Natural killer cell treated with Interleukin-12 subunit alpha and Interleukin-12 subunit beta and Interleukin-15 and Interleukin-18, amount 100 ng/mL, for 72 hours (primary cell): ENCODE measurements at places on chromosomes 2 and 18.

GRCh38 chr2:186423481-186423880 lies 62.6 kb upstream of the ZC3H15 start:
- DNase-seq = no peak

GRCh38 chr2:99942561-99943347 lies 199.6 kb downstream of the AFF3 start:
- DNase-seq = no peak

DNA sequence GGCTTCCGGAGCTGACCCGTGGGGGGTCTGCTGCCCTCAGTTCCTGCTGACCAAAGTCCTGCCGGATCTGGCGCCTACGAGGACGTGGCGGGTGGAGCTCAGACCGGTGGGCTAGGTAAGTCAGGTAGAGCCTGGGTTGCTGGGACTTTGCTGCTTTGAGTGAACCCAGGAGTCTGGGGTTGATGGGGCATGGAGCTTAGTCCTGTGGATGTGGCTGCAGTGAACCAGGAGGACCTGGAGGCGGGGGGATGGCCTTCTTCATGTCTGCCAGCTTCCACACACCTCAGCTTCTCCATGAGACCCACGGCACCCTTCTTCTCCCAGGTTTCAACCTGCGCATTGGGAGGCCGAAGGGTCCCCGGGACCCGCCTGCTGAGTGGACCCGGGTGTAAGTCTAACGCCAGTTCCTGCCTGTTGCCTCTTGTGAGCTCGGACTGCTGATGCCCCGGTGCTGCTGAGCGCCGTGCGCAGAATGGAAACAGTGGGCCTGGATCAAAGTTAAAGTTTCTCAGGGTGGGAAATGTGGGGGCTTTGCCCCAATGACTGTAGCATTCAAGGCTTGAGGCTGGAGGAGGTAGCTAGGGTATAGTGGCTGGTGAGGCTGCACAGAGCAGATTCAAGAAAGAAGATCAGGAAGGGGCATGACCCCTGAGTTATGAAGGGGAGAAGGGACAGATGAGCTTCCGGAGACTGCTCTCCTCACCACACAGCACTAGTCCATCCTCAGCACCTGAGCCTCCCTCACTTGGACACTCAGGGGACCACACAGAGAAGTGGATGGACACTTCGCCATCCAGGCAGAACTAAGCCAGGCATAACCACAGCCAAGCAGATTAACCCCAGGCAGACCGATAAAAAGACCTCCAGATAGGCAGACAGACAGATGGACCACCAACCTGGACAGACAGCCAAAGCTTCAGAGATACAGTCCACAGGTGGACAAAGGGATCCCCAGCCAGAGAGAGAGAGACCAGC lies 17.3 kb downstream of the PTPN18 start:
- DNase-seq = no peak

DNA sequence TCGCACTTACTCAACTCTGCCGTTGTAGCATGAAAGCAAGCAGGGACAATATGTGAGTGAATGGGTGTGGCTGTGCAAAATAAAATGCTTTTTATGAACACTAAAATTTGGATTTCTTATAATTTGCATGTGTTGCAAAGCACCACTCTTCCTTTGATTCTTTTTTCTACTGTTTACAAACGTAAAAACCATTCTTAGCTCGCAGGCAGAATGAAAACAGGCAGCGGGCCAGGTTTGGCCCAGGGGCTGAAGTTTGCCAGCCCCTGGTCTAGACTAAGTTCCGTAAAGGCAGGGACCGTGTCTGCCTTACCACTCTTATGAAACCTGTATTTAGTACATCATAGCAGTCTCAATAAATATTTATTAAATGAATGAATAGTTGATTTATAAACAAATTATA lies 83.7 kb upstream of the SPATS2L start:
- DNase-seq = no peak

DNA sequence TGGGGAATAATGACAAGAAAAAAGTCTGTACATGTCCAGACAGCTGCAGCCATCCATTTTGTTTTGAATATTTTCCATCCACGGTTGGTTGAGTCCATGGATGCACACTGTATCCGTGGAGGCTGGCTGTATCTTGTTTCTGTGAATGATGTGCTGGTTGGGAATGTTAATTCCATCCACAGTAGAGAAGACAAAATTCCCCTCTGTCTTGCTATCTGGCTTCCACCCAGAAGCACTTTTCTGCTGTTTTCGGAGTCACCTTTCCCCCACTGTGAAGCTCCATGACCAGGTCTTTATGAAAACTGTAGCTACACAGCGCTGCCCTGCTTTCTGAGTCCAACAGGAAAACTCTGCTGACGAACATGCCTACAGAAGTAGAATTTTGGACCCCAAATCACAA lies 122.3 kb downstream of the HRH4 start:
- no peak for DNase-seq

GRCh38 chr2:202221873-202222272 lies 16.5 kb downstream of the SUMO1 start:
- DNase-seq = no peak

GRCh38 chr2:166419616-166419934 lies 43.8 kb upstream of the SCN9A start:
- no peak for DNase-seq

DNA sequence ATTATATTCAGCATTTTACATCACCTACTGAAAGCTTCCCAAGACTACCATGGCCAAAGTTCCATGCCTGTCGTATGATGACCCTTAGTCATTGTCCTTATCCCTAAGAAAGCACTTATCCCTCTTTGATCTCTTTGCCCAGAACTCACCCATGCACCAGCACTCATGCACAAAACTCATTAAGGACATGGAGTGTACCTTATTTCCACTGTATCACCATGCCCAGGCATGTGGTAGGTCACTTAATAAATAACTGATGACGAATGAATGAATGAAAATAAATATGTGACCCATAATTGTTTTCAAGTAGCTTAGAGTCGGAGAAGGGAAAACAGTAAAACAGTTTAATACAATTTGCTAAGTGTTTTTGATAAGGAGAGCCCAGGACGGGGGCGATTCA lies 220.1 kb downstream of the IKZF2 start:
- no peak for DNase-seq

DNA sequence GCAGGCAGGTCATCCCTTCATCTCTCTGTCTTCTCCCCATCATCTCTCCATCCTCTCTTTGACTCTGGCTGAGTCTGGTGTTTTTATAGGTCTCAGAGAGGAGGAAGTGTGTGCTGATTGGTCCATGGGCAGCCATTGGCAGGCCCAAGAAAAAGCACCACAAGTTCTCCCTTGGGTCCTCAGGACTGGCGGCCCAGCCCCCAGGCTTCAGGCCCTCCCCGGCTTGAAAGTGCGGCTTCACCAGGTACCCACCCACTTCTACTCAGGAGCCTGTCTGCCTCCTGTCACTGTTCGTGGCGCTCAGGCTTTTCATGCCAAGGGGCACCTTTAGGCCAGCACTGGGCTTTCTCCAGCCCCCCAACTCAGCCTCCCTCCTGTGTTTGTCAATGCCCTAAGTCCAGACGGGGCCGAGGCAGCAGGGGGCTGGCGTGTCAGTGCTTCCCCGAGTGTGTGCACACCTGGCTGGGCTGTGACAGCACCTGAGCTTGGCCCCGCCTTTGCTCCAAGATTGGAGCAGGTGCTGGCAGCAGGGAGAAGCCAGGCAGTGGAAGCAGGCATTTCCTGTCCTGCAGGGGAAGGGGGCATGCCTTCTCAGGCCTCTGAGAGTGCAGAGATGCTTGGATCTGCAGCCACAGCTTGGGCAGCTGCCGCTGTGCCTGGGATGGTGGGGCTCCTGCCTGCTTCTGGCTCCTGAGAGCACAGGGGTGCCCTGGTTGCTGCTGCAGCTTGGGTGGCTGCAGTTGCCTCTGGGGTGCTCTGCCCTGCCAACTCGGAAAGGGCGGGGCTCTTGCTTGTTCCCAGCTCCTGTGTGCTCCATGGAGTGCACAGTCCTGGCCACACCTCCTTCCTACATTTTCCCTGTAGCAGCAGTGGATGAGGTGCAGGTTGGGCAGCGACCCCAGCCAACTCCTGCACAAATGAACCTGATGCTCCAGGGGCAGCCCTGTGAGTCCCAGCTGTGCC lies 34.1 kb downstream of the FBXO48 start:
- peak; percentile 55 for DNase-seq

- DNase-seq = no peak
These were observed 91.0 kb downstream of the PLB1 start for GRCh38 chr2:28586867-28587266.

DNA sequence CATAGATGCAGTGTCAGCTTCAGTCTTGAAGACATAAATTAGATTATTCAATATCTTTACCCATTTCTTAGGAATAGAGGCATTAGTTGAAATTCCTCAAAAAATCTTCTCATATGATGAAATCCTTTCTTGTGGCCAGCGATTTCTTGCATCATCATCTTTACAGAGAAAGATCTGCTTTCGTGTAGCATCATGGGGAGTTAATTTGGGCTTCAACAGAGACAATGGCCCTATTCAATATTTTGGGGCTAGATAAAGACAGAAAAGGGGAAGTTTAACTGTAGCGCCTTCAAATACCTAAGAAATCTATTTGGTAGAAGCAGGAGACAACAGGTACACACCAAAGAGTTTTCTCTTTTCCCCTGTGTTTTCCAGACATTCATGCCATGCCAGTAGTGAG lies 73.8 kb downstream of the TGFA start:
- no peak for DNase-seq

DNA sequence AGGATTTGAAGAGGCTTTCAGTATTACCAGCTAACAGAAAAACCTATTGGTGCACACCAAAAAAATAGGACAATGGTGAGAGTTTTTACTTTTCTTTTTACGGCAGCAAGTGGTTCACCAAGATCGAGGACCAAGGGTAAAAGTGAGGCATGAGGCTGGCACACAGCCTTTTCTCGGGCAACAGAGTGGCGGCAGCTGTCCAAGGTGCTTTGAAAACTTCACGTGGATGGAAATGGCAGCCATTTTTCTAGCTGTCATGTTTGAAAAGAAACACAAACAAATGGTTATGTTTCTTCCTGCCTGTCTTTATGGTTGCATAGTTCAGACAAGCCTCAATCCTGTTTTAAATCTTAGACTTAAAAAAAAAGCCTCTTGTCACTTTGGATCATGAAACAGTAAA lies 812.5 kb upstream of the CHAC2 start:
- no peak for DNase-seq

GRCh38 chr2:139165041-139165440 lies 384.9 kb upstream of the NXPH2 start:
- DNase-seq = no peak

GRCh38 chr2:221635949-221636348 lies 63.8 kb upstream of the EPHA4 start:
- no peak for DNase-seq

DNA sequence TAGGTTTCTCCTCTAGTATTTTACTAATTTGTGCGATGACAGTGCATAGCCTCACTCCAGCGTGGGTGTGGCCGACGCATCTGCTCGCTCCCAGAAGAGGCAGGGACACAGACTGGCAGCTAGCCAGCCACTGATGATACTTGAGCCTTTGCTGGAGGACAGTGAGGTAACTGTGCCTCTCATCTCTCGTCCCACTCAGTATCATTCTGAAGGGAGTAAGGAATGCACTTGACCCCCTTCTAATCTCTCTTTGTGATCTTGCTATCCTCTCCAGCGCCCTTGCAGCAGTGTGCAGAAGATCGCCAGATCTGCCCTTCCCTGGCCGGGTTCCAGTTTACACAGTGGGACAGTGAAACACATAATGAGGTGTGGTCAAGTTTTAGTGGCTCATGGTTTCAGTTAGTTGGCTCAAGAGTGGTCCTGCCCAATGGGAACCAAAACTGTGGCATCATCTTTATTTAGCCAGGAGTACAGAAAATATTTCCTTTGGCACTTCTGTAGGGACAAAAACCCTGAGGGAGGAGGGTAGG lies 17.5 kb downstream of the NCAPH start:
- DNase-seq = no peak

DNA sequence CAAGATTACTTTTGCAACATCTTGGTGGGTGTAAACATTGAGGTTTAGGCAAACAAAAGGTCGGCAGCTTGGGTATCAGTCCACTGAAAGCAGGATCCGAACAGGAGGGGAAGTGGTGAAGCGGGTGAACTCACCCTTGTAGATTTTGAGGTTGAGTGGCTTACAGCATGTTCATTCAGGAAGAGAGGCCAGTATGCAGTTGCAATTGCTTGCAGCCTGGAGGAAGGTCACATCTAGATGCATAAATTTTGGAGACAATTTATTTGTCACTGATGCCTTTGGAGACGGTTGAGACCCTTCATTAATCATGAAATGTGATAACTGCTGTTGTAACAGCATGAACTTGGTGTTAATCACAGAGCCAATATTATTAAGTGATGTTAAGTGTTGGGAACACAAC lies 131.1 kb downstream of the LTBP1 start:
- no peak for DNase-seq

DNA sequence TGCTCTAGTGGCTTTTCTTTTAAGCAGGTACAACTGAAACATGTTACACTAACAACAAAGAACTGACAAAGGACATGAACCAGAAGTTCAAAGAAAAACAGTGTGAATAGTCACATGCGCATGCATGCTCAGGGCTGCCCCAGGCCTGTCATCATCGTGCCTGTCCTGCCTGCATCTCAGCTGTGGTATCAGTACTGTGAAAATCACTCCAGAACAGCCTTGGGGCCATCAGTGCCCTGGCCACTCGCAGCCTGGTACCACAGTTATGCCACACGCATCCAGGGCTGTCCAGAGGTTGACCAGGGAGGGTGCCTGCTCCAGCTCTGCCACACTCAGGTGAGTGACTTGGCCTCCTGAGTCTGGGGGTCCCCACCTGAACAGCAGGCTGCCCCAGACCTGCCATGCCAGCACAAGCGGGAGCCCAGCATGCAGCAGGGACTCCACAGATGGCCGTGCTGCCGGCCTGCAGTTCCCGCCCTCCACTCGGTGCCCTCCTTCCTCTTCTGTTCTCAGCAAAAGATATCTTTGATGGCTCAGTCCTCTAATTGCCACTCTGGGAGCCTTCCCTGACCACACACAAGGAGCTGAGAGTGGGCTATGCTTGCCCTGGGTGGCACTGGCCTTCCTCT lies 12.3 kb downstream of the LIMS2 start:
- DNase-seq = no peak

DNA sequence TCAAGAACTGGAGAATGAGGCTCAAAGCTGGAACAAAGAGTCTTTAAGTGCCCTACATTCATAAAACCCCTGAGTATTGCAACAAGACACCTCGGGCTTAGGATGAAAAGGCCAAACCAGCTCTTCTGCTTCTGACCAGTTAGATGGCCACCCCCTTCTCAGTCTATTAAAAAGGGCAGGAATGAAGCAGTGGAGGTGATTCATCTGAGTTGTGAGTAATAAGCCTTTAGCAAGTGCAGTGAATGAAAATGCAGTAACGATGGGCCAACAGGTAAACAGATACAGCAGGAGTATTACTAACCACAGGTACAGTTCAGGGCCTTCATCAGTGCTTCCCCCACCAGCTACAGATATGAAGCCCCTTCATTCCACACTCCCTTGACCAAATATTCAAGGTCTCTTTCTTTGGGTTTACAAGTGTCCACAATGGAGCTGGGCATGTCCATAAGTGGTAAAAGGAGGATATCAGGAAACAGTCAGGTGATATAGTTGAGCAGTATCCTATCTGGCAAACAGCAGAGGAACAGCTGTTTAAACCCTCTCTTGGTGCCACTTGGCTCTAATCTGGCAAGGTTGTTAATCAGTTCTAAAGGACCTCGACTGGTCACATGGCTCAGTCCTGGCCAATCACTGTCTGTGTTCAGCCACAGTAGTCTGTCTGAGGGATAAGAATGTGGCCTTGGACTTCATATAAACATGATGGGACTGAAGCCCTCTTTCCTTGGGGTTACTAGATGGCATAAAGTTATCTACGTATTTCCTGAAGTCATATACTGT lies 17.8 kb downstream of the SERPINB13 start:
- DNase-seq = no peak
